AG04450 (cell line): ENCODE measurements at places on chromosomes 11 and 22.
A peak's percentile ranks its signal among the peaks of the same experiment; 100 is the strongest.

GRCh38 chr11:86889001-86889341, 66.2 kb downstream of the FZD4 start:
- no peak for DNase-seq

GRCh38 chr22:50626850-50627641, 906 bp downstream of the ARSA start:
- DNase-seq, result no peak

DNA sequence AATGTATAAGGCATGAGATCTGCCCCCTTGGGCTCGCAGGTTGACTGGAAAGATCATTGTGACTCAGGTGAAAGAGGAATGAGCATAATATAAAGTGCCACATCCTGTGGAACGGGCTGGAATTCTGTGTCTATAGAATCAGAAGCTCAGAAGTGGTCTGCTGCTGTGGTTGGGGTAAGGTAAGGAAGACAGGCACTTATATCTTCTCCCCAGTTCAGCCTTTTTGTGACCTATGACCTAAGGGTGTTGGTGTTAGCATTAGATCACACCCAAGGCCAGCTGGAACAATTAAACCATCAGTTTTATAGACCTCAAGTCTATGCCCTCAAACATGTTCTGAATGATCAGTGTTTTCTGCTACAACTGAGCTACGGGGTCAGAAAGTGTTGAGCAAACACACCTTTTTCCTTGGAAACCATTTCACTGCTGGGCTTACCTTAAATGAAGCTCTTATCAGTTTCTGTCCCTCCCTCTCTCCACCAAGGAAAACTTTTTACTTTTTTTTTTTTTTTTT, 15.7 kb upstream of the POU2AF3 start:
- no peak for DNase-seq

GRCh38 chr11:26762089-26762488, 40.2 kb upstream of the SLC5A12 start:
- no peak for DNase-seq

- no peak for DNase-seq
These were observed 19.9 kb upstream of the TEF start for GRCh38 chr22:41361716-41362310.

DNA sequence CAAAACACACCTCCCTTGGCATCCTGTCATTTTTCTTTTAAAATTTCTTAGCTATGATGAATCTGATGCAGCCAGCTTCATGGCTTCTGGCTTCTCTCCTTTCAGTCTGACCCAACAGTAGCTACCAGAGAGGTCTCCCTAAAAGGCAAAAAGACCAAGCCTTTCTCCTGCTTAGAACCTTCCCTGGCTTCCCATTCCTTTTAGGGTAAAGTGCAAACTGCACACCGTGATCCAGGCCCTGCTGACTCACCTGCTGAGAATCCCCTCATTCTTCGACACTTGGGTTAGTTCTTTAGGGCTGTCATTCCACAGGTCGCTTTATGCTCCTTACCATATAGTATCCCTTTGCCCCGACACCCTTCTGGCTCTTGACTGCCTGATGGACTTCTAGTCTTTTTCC, 362.4 kb downstream of the MIAT start:
- no peak for DNase-seq

DNA sequence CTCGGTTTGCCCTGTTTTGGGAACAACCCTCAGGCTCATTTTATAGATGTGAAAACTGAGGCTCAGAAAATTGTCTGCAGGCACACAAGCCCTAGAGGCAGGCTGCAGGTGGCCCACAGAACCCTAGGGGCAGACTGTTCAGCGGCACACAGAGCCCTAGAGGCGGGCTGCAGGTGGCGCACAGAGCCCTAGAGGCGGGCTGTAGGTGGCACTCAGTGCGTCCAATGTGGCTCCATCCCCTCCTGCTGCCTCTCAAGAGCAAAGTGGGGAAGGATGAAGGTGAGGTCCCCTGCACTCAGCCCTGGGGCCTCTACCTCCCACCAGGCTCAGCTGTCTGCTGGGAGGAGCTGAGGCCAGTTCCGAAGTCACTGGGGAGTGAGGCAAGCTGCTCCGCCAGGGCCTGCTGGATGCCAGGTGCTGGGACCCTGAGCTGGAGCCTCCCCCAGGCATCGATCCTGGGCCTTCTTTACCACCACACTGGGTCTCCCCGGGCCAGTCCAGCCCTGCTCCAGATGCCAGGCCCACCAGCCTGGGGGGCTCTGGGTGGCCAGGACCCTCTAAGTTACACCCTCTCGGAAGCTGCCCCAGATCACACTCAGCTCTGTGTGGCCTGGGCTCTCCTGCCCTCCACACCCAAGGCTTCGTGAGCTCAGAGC, 2.3 kb downstream of the ACY3 start:
- no peak for DNase-seq

DNA sequence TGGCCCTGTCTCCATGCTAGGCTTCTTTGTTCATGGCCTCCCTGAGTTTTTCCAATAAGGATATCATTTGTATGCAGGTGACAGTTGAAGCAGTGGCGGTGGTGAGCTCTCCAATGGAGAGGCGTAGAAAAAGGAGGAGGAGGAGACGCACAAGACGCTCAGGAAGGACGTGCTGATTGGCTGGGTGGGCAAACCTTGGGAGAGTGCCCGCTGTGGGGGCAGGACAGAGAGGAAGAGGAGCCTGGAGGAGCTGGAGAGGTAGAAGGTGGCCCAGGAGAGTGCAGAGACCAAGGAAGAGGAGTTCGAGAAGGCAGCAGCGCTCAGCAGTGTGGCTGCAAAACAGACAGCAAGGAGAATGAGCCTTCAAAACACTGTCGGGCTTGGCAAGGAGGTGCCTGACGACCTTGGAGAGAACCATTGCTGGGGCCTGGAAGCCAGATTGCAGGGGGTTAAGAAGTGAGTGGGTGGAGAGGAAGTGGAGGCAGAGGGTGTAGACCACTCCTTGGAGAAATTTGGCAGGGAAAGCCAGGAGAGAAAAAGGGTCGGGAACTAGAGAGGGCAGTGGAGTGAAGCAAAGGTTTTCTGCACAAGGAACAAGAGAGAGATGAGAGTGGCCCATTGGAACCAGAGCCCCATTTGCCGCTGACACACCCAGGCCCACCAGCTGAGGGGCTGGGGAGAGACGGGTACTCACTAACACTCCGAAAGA, 7.5 kb downstream of the CLCF1 start:
- no peak for DNase-seq

GRCh38 chr11:66411323-66411722, 9.5 kb upstream of the NPAS4 start:
- no peak for DNase-seq

DNA sequence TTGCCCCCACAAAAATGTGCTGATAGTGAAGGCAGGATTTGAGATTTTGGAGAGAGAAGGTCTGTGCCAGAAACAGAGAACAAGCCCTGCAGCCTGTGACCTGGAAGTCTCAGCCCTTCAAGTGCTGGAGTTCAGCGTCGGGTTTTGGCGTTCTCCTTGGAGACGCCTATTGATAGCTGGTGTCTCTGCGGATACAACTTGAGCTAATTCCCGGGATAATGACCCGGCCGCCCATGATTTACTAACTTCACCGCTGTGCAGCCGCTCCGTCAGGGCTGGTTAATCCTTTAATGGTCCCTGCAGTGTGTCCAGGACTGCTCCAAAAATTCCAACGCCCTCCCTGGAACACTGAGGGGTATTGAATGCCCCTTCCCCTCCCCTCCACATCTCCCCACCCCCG, 76.6 kb downstream of the WT1 start:
- DNase-seq, result no peak

DNA sequence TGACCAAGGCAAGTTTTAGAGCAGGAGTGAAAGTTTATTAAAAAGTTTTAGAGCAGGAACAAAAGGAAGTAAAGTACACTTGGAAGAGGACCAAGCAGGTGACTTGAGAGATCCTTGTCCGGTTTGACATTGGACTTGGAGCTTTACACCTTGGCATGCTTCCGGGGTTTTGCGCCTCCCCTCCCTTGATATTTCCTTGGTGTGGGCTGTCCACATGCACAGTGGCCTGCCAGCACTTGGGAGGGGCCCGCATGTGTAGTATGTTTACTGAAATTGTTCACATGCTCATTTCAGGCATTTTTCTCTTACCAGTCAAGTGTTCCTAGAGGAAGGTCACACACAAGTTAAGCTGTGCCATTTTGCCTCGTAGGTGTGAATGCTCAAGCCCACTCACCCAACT, 19.0 kb upstream of the THRSP start:
- DNase-seq, result no peak

GRCh38 chr11:17230867-17231851, 23.4 kb upstream of the PIK3C2A start:
- no peak for DNase-seq

GRCh38 chr11:118171269-118172062, 5.0 kb downstream of the SCN2B start:
- peak; percentile 8 for DNase-seq

GRCh38 chr11:84558085-84558905, 1068.8 kb downstream of the DLG2 start:
- DNase-seq, result peak; percentile 4

DNA sequence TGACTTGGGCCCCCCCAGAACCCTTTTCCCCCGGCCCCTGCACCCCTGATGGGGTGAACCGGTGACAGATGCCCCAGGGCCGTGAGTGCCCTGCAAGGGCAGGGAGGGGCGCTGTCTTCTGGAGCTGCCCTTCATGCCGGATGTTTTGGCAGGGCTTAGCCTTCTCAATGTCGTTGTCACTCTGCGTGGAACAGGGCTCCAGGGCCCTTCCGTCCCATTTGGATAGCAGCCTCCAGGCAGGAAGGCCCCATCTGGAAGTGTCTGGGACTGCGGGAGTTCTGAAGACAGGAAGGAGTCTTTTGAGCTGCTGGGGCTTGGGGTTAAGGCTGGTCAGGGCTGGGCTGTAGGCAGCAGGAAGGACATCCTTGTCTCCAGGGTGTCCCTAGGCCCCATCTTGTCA, 4.6 kb downstream of the FRMD8 start:
- DNase-seq, result no peak

- no peak for DNase-seq
These were observed 227.4 kb downstream of the CSNK2A3 start for GRCh38 chr11:11125618-11126017.

DNA sequence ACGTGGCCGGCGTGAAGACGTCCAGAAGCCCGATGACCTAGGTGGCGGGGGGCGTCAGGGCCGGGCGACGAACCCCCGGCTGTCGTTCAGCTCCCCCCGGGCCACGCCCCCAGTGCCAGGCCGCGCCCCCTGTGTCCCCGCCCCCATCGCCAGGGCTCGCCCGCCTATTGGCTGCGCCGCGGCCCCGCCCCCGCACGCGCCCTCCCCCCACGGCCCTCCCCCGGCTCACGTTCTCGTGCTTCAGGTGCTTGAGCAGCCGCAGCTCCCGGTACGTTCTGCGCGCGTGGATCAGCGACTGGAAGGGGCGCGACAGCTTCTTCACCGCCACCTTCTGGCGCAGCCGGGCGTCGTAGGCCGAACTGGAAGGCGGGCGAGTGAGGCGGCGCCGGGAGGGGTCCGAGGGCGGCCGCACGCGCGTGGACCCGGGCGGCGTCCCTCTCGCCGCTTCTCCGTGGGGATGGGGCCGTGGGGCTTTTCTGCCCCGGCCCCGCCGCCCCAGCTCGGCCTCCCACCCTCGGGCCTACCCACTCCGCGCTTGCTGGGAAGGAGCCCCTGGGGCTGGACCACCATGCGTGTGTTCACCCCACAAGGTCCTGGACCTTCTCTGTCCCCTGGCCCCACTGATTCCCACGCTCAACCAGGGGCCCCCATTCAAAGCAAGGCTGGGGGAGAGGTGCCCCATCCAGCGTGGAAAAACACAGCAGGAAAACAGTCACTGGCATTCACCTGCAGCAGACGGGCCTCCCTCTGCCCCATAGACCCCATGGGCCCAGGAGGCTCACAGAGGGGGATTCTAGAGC, 2.4 kb downstream of the MAPK11 start:
- DNase-seq, result no peak

DNA sequence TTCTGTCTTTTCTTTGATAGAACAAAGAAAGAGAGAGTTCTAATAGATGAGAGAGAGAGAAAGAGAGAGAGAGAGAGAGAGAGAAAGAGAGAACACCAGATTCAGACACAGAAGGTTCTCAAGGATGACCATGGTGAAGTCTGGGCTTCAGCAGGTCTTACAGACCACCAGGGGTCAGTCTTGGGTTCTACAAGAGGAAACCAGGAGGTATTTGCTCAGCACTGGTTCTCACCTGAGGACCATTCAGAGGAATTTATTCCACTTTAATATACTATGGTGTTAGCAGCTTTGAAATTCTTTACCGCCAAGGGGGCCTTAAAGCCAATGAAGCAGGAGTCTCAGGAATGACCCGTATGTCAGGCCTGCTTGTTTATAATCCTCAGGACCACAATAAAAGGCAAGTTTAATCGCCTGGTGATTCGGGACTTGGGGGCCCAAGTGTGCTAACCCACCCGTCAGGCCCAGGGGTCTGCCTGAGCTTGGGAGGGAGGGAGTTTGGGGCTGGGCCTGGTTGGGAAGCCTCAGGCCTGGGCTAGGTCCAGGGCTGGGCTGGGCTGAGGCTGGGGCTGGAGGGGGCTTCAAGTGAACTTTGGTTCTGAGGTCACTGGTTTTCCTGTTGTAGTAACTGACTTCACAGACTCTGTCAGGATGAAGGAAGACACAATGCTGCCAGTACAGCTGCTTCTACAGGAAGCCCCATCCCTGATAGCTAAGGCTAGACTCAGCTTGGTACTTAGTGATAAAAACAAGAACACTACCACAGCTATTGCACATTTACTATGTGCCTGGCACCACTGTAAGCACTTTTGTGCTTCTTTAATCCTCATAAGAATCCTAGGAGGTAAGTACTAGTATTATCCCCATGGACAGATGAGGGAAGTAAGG, 179.2 kb upstream of the ZBED5 start:
- DNase-seq, result no peak

DNA sequence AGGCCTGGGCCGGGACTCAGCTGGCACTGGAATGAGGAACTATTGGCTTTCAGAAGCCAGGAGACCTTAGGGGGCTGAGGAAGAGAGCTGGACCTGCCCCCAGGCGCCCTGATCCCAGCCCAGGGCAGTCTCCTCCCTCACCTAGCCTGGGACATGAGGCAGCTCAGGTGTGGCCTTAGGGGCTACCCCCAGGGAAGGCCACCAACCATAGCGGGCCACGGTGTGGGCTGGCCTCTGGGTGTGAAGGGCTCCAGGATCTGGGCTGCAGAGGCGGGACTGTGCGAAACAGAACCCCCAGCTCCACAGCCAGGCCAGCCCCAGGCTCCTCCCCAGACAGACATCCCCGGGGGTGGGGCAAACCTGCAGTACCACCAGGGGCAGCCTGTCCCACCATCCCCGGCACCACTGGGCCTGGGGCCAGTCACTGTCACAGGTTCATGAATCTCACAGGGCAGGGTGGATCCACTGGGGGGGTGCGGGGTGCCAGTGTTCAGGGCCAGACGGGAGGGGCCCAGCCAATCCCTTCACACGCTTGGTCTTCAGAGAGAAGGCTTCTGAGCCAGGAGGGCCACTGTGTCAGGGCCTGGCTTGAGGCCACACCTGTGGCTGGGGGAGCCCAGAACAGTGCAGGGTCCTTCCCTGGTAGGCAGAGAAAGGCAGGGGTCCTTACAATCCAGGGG, 3.5 kb downstream of the PLXNB2 start:
- no peak for DNase-seq

DNA sequence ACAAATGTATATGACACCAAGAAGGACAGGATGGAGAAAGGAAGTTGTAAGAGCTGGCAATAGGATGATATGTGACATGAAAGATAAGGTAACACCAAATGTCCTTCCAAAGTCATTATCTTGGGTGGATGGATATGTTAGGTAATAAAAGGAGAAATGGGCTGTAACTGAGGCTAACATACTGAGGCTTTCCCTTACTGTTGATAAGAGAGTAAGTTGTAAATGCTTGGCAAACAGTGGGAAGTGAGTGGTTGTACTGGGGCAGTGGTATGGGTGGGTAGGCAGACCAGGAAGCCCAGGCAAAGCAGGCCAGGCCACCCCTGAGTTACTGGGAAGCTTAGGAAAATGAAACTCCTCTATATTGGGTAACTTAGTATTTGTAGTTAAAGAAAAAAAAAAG, 73.7 kb downstream of the ARHGAP42 start:
- no peak for DNase-seq
